Glomerular endothelial cell (primary cell): ENCODE measurements at places on chromosomes 6 and 20. TPM values are rescaled to one million over a fixed set of nuclear protein-coding genes. Genes with fewer than 3 reads are reported as not detected.

Gene CAPN11
- total RNA-seq: 3.2 and 4.1 TPM in 2 replicates

Gene EYS
- 0.41 TPM in 1 of 2 replicates, not detected in the other for total RNA-seq

Gene SLC44A4
- 0.05 and 1.7 TPM in 2 replicates for total RNA-seq

Gene SPACA1
- not detected in 2 replicates for total RNA-seq

Gene PHACTR2
- total RNA-seq: 121 and 133 TPM in 2 replicates

Gene MATN4
- total RNA-seq: not detected in 2 replicates

Gene MMP24
- 0.88 and 6.5 TPM in 2 replicates for total RNA-seq
